IPS-NIHi11 (cell line): ENCODE measurements at places on chromosomes 4 and X.

DNA sequence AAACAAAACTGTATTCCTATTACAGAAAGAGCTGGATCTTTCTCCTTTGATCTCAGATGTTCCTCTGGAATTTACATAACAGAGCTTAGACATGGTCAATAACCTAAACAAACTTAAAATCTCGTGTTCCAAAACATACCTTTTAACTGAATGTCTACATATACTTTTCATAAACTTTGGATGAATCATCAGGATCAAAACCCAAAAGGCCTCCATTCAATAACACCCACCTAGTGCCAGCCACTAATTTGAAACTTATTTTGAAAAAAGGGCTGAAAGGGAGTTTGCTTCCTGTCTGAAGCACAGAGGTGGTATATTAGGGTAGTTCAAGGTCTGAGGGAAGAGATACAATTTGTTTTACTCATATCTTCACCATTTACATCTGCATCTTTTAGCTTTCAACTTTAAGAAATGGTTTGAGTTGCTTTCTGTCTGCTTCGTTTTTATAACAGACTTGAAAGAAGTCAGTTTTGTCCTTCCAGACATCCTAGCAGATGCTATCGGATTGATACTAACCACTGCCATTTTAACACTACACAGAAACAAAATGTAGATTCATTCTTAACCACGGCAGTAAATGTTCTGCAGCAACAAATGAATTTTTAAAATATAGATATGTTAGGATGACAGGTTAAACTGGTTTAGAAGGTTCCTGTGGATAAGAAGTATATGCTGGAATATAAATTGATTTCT lies 242.8 kb upstream of the DKK2 start:
- DNase-seq = no peak

GRCh38 chr4:24089851-24090534 lies 200.1 kb upstream of the PPARGC1A start:
- no peak for DNase-seq

- DNase-seq = no peak
Measured at GRCh38 chr4:179530958-179531357, 2088.7 kb upstream of the AGA start.

DNA sequence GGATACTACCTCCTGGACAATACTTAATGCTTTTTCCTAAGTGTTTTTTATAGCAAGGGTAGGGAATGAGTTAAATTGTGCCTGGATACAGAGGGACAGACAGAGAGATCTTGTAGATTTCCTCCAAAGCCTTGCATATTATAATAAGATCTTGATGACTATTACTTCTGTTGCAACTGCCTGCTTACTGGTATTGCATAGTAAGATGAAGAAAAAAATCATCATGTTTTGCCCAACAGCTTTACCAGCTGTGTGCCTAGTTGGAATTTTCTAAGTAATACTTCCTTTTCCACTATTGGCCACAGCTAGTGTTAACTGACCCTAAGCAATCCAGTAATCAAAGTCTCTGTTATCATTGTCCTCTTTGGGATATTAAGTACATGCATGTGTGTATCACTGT lies 139.0 kb downstream of the DCK start:
- no peak for DNase-seq

DNA sequence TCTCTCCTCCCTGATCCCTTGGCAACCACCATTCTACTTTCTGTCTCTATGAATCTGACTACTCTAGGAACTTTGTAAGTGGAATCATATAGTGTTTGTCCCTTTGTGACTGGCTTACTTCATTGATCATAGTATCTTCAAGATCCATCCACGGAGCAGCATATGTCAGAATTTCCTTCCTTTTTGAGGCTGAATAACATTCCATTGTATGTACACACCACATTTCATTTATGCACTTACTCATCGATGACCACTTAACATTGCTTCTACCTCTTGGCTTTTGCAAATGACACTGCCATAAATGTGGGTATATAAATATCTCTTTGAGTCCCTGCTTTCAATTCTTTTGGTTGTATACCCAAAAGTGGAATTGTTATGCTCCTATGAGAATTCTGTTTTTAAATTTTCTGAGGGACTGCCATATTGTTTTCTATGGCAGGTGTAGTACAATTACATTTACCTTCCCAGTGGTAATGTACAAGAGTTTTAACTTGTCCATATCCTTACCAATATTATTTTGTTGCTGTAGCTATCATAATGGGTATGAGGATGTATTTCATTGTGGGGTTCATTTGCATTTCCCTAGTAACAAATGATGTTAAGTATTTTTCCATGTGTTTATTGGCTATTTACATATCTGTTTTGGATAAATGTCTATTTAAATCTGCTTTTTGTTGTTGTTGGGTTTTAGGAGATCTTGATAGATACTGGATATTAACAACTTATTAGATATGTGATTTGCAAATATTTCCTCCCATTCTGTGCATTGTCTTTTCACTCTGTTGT lies 466.1 kb downstream of the C4orf33 start:
- DNase-seq = no peak

DNA sequence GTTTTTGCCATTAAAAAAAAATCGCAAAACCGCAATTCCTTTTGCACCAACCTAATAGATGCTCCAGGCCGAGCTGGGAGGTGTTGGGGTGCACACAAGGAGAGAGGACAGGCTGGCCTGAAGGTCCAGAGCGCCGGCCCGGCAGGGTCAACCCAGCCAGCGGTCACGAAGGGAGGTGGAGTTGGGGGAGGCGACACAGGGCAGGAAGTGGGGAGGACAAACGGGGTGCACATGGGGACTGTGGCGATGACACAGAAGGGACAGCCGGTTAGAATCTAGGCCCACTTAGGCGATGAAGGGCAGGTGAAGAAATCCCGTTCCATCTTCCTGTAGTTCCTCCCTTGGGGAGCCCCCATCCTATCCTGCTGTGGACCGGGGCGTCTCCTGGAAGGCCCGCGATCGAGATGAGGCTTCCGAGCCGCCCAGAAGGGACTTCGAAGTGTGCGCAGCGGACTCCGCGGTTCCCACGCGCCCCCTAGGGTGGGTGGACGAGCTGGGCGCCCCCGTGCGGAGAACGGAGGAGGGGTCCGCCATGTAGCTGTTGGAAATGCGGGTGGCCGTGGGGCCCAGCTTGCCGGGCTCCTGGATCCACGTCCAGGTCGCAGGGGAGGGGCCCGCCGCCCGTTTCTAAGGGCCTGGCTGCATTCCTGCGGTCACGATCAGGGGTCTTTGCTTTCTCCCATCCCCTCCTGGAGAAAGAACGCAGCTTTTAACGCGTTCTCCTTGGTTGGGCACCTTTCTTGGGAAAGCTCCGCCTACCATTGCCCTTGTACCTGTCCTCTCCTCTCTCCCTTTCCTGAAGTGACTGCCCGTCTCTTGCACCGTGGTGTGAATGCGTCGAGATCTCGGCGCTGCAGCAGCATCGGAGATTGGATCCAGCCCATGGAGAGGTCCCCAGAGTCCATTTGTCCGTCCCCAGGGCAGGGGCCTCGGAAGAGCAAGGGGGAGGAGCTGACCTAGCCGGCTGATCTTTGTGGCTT lies 17.0 kb upstream of the HPF1 start:
- DNase-seq = peak; percentile 42

DNA sequence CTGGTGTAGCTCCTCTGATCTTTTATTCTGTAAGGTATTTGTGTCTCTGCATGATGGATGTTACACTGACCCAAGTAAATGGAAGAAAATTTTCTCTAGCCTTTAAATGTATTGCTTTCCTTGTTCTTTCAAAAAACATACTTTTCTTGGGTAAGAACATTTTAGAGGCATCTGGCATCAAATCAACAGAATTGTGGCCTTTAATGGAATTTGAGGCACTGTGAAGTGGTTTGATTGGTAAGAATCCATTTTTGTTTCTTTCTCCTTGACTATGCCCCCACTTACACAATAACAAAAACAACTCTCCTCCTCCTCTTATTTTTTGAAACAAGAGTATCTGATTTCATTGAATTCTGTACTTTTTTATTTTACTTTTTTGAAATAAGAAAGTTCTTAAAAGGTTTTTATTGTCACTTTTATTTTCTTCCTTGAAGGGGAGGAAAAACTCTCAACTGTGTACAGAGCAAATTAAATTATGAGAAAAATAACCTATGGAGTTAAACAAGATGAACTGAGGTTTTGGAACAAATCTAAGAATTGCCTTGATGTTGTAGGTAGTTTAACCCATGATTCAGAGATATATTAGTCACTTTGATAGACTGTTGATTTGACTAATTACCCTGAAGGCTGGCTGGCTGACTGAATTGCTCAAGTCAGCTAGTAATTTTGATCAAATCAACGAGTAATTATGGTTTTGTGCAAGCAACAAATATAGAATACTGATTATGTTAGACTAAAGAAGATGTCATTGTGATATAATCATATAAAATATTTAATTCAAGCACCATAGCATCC lies 146.4 kb downstream of the FHIP1A start:
- DNase-seq = no peak

DNA sequence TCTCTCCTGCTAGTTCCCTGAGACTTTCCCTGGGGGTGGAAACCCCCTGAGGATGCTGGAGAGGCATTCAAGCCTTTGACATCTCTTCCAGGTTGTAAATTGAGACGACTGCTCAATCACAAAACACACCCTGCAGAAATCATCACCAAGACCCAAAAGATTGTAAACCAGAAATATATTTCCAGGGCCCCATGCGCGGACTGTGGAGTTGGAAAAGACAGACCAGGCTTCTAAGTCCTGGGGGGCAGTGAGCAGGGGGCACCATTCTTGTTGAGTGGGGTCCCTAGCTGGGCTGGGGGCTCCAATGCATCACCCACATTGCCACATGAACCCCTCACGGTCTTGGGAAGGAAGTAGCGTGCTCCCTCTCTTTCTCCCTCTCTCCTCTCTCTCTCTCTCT lies 87.9 kb upstream of the C4orf50 start:
- DNase-seq = no peak

DNA sequence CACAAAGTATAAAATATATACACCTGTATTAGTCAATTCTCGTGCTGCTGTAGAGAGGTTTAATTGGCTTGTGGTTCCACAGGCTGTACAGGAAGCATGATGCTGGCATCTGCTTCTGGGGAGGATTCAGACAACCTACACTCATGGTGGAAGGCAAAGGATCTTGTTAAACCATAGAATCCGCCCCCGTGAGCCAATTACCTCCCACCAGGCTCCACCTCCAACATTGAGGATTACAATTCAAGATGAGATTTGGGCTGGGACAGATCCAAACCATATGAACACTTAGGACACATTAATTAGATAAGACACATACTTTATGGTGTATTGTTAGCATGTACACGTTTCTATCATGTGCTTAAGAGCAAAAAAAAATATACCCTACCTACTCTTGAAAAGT lies 22.1 kb upstream of the SORBS2 start:
- DNase-seq = no peak

DNA sequence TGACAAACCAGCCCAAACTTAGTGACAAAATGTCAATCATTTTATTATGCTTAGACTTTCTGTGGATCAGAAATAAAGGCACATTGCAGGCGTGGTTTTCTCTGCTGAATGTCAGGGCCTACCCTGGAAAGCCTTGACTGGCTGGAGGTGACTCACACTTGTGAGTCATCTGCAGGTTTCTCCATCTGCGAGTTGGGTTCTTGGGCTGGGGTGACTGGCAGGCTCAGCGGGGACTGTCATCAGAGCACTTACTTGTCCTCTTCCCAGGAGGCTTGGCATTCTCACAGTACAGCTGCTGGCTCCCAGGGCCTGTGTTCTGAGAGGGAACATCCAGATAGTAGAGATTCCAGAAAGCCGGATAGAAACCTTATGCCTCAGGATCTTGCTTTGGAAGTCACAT lies 153.8 kb upstream of the AGA start:
- DNase-seq = peak; percentile 50

DNA sequence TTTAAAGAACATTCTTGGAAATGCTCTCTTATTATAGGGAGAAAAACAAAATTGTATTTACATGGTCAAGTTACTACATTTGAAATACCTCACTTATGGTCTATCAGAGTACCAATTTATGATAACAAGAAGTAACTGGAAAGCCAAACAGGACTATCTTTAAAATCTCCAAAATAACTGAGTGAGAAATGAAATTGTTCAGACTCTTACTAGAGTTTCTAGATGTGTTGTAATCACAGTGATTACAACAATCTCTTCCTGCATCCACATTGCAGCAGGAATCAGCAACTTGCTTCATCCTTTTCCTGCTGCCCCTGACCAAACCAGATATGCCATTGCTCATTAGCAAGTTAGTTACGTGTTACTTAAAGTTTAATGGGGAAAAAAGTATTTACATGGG lies 245.2 kb upstream of the SMIM31 start:
- no peak for DNase-seq
